ENCODE measurements at places on chromosomes 6 and 20.

DNA sequence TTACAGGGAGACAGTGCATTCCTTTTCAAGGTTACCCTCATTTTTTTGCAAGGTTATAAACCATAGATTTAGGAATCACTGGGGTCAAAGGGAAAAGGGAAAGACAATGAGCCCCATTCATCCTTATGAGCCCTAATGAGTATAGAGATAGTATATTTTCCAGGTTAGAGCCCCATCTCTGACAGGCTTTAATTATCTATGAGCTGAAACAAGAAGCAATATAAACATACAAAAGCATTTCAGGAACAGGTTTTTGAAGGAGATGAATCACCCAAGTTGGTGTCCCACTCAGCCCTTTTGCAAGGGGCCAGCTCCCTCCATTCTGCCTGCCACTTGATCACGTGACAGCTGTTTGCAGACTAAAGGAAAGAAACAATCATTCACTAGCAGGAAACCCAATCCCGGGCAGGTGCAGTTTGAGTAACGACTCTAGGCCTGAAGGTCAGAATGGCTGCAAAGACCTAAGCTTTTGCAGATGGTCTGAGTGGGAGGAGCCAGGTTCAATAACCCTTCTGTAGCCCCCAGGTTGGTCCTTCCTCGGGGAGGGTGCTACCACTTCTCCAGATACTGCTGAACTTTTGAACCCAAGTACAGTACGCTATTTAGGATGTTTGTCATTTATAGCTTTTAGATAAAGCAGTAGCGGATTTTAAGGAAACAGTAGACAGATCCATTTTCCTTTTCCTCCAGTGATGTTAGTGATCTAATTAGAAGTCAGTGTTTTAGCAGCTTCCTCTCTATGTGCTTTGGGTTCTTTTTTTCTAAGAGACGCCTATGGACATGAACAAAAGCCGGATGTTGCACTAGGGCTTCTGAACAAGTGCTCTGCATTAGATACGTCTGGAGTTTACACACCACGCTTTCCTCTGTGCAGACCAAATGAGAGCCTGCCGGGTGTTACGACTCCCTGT lies 253.2 kb downstream of the SOX4 start:
- DNase-seq: no peak

- no peak for DNase-seq
Observed at GRCh38 chr20:58146081-58146745, 82.2 kb downstream of the ANKRD60 start.

GRCh38 chr6:116512734-116513133 lies 1.3 kb downstream of the CALHM5 start:
- no peak for DNase-seq

DNA sequence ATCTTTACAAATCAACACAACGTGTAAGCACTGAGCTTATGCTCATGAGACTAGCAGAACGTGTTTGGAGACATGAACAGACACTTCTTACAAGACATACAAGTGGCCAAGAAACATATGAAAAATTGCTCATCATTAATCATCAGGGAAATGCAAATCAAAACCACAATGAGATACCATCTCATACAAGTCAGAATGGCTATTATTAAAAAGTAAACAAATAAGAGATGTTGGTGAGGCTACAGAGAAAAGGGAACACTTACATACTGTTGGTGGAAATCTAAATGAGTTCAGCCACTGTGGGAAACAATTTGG lies 327.9 kb upstream of the SOX4 start:
- DNase-seq: no peak

- no peak for DNase-seq
Observed at GRCh38 chr6:12546410-12547002, 170.1 kb upstream of the PHACTR1 start.

- no peak for DNase-seq
Observed at GRCh38 chr6:139568956-139569538, 194.6 kb upstream of the CITED2 start.

DNA sequence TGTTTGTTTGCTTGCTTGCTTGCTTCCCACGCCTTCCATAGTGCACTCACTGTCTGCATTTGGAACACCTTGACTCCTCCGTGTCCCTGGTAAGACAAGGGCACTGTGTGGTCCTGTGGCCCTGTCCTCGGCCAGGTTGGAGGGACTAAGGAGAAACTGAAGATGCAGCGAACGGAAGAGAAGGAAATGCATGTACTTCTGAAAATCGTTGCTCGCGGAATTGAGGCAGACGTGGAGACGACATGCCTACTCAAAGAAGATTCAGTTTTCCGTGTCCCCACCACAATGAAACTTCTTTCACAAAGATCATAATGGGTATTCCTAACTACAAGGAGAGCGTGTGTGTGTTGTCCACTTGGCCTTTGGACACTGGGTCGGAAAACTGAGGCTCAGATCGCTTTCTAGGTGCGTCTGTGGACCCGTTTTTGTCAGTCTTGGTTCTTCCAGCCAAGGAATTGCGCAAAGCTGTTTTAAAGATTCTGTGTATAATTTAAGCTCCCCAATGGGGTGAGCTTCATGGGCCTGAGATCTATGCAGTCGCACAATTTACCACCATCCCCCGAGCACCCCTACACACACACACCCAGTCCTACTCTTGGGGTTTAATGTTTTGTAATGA lies 120.4 kb upstream of the ZNF184 start:
- no peak for DNase-seq

- no peak for DNase-seq
Observed at GRCh38 chr6:7932625-7933024, 22.0 kb upstream of the TXNDC5 start.

DNA sequence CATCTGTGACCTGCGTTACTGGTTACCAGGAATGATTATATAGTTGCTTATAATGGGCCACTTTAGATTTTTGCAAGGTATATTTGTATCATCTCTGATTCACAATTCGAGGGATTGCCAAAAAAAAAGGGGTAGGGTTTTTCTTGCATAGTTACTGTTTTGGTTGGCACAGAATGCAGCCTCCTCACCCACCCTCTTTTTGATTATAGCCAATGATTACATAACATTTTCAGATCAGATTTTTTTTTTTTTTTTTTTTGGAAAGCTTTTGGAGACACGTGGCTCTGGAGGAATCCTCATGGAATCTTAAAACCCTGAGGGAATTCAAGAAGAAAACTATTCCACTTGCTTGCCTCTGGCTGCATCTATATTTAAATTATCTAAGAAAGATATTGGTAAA lies 53.7 kb downstream of the UST start:
- peak; percentile 57 for DNase-seq

DNA sequence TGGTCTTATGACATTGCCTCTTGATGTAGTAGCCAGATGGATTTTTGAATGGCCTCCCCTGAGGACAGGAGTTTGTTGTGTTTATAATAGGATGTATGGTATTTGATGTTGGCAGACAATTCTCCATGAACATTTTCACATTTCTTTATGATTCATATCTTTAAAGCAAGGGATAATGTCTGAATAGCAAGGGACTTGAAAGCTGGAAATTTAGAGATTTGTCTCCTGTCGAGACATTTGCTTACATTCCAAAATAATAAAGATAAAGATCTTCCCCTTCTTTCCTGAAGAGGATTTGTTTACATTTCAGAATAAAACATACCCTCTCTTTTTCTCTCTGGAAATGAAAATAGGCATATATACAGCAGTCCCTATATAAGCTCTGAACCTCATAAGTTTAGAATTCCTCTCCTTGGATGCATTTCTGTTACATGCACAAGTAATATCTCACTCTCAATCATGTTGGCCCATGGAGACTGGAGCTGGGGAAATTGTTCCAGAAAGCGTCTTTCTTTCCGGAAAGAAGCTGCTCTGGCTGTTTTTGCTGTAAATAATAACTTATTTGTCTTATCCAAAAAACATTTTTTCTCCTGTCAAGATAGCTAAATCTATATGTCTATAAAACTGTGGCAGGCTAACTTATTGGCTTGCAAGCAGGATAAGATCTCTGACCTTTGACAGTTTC lies 42.5 kb upstream of the ASCC3 start:
- no peak for DNase-seq

GRCh38 chr20:63574156-63574828 lies at the start of gene HELZ2:
TSS of gene HELZ2 (minus strand) at chr20:63574239. CDS start at chr20:63572385, 1,854 bp downstream.
- no peak for DNase-seq

- no peak for DNase-seq
Observed at GRCh38 chr20:50582591-50583234, 72.5 kb downstream of the PTPN1 start.

DNA sequence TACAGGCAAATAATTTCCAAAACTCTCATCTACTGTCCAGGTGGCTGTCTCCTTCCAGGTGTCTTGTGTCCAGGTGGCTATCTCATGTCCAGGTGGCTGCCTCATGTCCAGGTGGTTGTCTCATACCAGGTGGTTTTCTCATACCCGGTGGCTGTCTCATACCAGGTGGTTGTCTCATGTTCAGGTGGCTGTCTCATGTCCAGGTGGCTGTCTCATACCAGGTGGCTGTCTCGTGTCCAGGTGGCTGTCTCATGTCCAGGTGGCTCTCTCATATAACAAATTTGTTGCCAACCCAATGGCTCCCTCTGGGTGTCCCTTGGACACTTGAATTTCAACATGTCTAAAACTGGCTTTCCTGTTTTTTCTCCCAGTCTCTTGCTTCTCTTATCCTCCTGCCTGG lies 14.3 kb upstream of the SLC22A3 start:
- DNase-seq: no peak

DNA sequence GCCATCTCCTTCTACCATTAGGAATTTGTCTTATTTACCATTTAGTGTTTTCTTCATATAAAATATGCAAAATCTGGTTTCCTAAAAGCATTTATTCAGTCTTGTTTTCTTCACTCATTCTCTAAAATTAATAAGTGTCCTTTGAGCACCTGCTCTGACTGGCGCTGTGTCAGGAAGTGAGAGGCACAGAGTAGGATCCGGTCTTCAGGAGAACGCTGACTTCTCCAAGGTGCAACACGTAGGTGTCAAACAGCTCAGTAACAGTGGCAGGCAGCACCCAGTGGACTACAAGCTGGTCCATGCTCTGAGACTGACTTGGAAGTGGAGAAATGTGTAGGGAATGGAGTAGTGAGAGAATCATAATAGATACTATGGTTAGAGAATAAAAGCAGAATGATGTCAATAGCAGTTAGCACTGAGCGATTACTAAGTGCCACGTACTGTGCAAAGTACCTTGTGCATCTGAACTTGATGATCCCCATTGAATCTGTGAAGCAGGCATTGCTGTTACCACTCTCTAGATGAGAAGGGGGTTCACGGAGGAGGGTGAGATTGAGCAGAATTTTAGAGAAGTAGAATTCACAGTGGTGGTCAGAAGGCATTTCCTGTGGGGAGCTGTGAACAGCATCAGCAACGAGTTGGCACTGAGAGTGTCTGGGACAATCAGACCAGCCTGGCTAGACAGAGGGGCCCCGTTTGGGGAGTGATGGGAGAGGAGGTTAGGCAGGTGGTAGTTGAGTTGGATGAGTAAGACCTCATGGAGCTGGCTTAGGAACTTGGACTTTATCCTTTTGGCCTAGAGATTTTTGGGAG lies 569.8 kb downstream of the QKI start:
- no peak for DNase-seq
